Activated CD4-positive, alpha-beta T cell treated with anti-CD3 and anti-CD28 coated beads, Interleukin-2, amount 50 U/mL, for 48 hours (primary cell): ENCODE measurements at places on chromosomes 11 and 22.
A peak's percentile ranks its signal among the peaks of the same experiment; 100 is the strongest.

GRCh38 chr22:19121631-19122142, 525 bp downstream of the DGCR2 start:
- DNase-seq, result peak; percentile 35

- DNase-seq, result no peak
Observed at GRCh38 chr11:75964071-75964470, 149.1 kb downstream of the UVRAG start.

- DNase-seq, result no peak
Observed at GRCh38 chr11:110838808-110839207, 126.6 kb upstream of the ARHGAP20 start.

DNA sequence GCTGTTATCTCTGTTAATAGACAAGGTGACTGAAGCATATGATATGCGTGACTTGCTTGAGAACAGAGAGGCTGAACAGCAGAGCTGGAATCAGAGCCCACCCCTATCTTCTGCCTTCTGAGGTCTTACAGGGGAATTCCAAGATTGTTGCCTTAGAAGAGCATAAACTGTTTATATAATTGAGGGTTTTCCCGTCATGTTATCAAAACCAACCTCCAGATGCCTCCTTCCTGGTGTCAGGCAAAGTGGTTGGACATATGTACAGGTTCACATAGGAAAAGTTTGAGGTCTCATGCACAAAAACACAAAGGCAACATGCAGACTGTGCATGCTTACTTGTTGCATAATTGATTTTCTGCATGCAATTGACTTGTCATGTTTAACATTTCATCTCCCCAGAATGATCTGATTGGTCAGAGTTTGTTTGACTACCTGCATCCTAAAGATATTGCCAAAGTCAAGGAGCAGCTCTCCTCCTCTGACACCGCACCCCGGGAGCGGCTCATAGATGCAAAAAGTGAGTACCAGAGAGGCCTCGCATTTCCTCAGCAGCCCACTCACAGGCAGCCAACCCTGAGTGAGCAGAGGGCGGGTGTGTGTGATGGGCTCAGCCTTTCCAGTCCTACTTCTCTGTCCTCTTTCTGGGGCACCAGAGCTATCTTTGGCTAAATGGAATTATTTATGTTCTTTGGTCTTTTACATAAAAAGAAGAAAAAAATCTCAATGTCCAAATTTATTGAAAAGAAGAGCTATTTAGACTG, 88.9 kb downstream of the BMAL1 start:
- no peak for DNase-seq

GRCh38 chr11:68106165-68106940, 14.8 kb downstream of the CHKA start:
- DNase-seq, result no peak

DNA sequence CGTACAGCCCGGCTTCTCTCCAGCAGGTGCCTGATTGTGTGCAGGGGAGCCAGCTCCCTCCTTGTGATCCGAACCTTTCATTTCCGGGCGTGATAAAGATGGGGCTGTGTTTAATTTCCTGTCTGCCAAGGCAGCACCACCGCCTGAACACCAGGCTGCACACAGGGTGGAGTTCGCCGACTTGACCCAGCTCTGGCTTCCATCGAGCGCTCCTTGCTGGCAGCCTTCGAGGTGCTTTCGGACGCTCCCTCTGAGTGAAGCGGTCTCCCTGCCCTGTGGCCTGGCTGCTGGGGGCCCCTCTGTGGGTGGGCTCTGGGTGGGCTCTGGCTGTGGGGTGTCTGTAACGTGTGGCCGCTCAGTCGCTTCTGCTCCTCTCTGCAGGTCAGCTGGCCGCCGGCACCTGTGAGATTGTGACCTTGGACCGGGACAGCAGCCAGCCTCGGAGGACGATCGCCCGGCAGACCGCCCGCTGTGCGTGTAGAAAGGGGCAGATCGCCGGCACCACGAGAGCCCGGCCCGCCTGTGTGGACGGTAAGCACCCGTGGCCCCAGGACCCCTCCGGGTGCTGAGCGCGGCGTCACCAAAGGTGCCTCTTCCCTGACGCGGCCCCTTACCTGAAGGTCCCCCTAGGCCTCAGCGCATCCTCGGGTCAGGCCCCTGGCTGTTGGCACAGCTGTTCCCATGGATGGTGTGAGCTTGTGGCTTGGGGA, 1181.3 kb downstream of the BRD1 start:
- DNase-seq, result no peak

DNA sequence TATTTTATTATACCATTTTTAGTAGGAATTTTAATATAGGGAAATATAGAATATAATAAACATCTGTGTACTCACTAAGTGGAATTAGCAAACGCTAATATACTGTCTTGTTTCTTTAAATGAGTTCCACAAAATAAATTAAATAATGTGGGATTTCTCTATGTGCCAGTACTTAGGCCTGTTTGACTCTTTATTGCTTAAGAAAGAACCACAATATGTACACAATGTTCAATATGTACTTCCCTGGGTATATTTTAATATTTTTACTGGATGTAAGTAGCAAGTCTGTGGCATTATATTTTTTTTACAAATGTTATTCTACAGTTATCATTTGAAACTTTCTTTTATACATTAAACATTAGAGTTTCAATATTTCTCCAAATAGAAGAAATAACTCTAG, 92.5 kb upstream of the CARD18 start:
- DNase-seq, result no peak

DNA sequence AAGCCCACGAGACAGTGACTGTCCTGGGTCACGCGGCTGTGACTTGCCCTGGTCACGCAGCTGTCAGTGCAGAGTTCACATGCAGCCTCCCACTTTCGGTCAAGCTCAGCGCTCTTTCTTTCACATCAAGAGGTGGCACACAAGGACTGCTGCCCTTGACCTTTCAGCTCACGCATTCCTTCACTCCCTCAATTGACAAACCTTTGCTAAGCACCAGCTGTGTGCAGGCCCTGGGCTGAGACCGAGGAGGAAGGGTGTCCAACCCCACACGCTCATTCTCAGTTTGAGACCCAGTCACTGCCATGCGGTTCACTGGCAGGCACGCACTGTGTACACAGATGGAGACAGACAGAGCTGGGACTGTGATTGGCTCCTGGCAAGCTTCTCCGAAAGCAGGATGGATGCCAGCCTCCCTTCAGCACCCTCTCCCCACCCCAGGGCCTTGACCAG, 70.3 kb downstream of the SCUBE1 start:
- no peak for DNase-seq

GRCh38 chr22:31951194-31952093, 7.1 kb downstream of the YWHAH start:
- DNase-seq, result peak; percentile 48

DNA sequence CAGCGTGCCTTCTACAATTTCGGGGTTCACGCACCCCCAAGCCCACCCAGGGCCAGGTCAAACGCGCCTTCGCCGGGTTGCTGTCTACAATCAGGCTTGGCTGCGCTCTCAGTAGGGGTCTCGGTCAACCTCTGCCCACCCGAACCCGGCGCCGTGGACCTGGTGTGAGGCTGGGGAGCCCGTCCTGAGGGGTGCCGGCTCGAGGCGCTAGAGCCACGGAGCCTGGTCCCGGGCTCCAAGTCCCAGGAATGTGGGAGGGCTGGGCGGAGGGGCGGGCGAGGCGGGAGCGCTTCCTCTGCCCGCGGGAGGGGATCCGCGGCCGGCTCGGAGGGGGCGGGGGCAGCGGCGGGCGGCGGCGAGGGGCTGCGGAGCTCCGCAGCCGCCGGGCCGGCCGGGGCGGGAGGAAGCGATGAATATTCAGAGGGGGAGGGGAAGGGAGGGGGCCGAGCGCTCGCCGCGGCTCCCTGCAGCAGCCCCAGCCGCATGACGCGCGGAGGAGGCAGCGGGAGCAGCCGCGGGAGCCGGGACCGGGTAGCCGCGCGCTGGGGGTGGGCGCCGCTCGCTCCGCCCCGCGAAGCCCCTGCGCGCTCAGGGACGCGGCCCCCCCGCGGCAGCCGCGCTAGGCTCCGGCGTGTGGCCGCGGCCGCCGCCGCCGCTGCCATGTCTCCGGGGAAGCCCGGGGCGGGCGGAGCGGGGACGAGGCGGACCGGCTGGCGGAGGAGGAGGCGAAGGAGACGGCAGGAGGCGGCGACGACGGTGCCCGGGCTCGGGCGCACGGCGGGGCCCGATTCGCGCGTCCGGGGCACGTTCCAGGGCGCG, at the start of gene PTPRJ:
TSS of gene PTPRJ (plus strand) at position 472 of the 819 bp plus-strand sequence. CDS start 354 bp downstream, outside the sequence.
- peak; percentile 60 for DNase-seq

- DNase-seq, result no peak
Observed at GRCh38 chr11:4891996-4892640, 10.4 kb downstream of the OR51T1 start.

DNA sequence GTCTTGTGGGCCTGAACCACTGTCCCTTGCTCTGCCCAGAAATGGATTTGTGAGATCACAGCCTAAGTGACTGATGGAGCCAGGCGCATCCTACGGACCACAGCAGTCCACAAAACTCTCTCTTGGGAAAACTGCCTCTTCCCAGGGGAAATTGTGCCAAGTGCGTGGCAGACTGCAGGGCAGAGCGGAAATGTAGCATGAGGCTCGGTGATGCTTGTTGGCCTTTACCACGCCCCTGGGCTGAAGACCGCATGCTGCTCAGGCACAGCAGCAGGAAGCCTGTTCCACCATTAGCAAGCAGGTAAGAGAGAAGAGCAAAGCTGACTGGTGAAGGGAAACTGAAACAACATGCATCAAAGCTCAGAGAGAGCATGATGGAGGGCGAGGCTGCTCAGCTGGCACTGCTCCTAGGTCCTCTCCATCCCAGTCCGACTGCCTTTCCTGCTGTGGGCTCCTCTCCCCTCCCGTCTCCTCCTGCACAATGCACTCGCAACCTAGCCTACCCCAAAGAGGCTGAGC, 26.5 kb upstream of the SCARF2 start:
- DNase-seq, result peak; percentile 63

GRCh38 chr11:34343686-34344085, 14.1 kb downstream of the ABTB2 start:
- no peak for DNase-seq

- DNase-seq, result no peak
Observed at GRCh38 chr11:5719703-5720495, 16.3 kb upstream of the OR56B1 start.

DNA sequence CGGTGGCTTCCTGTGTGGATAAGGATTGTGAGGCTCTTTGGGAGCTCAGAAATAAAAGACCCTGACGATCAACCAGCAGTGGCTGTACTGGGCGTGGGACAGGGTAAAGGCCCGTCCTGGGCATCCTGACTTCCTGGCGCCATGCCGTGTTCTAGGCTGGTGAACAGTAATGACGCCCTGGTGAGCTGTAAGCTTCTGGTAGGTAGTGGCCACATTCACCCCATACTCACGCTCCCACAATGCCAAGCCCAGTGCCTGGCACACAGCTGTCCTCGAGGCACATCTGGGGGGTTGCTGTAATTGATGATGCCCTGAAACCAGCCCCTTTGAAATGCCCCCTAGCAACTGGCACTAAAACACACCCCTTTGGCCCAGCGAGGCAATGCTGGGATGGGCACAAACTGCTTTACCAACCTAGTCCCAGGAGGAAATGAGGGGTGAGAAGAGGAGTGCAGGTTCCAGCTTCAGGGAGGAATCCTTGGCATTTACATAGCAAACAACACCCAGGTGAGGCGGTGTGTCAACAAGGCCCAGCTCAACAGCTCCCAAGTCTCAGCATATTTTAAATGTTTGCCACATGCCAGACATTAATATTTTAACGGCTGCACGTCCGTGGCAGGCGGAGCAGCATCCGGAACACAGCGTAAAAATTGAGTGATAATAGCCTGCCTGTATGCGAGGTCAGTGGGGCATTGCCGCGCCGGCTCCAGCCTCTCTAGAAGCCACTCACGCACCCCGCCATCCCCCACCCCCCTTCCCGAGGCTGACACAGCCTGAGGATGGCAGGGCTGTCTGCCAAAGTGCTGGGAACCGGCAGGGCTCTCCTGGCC, 79.3 kb downstream of the DSCAML1 start:
- DNase-seq, result no peak

GRCh38 chr22:50019316-50019715, 6.8 kb upstream of the IL17REL start:
- DNase-seq, result no peak

DNA sequence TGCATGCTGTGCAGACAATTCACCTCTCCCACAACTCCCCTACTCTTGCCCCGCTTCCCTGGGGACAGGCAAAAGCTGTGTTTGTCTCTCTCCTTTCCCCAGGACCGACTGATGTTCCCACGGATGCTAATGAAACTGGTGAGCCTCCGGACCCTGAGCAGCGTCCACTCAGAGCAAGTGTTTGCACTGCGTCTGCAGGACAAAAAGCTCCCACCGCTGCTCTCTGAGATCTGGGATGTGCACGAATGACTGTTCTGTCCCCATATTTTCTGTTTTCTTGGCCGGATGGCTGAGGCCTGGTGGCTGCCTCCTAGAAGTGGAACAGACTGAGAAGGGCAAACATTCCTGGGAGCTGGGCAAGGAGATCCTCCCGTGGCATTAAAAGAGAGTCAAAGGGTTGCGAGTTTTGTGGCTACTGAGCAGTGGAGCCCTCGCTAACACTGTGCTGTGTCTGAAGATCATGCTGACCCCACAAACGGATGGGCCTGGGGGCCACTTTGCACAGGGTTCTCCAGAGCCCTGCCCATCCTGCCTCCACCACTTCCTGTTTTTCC, 1.4 kb upstream of the MADD start:
- no peak for DNase-seq

DNA sequence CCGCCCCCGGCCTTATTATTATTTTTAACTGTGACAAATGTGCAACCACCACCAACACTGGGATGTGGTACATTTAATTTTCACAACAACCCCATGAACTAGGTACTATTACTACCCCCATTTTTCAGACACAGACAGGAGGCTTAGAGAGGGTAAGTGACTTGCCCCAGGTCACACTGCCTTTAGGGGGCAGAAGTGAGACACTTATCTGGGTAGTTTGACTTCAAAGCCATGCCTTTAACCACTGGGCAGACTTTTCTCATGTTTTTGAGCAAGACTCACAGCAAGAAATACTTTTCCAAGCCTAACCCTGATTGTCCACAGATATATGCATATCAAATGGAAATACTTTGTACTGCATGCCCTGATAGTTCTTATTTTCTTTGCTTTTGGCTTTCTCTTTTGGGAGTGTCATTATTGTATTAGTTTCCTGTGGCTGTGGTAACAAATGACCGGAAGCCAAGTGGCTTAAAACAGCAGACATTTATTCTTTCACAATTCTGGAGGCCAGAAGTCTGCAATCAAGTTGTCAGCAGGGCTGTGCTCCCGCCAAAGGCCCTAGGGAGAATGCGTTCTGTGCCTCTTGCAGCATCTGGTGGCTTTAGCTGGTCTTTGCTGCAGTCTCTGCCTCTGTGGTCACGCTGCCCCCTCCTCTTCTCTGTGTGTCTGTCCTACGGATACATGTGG, 110.8 kb downstream of the GRIK4 start:
- DNase-seq, result peak; percentile 2

GRCh38 chr22:38098410-38099249, 11.9 kb downstream of the BAIAP2L2 start:
- no peak for DNase-seq
